ACHN (cell line): ENCODE measurements at places on chromosomes 1 and 21.

DNA sequence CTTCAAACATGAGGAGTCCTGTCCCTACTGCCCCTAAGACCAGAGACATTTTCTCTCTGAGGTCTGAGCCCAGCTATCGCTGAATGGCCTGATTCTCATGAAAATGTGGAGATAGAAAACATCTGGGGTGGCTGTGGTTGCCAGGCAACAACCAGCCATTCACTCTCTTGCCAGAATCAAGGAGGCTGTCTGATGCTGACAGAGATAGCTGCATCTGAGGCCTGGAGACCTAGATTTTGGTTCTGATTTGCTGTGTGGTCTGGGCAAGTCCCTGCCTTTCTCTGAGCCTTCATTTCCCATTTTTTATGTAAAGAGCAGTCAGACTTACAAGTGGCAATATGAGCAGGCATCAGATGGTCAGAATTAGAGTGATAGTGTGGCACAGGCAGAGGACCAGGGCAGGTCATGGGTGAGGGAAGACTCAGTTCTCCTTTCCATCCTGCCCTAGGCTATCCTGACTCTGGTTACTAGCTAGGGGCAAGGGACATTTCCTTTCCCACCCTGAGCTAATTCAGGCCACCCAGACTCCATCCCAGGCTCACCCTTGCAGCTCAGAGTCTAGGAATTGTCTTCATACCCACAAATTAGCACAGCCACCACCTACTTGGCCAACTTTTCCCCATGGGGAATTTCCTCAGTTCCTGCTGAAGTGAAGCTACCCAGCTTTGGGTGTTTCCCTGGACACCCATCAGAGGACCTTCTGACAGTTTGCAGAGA lies 20.0 kb upstream of the RNF19B start:
- no peak for DNase-seq

DNA sequence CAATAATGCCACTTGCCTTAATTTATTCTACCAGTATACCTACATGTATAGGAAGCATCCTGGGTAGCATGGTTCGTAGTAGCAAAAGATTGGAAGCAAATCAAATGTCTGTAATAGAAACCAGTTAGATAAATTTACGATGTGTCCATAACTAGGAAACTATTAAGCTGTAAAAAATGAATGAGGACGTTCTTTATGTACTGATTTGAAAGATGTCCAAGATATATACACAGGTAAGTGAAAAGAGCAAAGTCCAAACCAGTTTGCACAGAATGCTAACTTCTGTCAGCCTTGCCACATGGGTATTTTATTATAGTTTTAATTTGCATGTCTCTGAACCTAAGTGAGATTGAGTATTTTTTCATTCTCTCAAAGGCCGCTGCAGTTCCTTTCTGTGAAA lies 251.8 kb upstream of the IRF2BP2 start:
- DNase-seq: no peak

DNA sequence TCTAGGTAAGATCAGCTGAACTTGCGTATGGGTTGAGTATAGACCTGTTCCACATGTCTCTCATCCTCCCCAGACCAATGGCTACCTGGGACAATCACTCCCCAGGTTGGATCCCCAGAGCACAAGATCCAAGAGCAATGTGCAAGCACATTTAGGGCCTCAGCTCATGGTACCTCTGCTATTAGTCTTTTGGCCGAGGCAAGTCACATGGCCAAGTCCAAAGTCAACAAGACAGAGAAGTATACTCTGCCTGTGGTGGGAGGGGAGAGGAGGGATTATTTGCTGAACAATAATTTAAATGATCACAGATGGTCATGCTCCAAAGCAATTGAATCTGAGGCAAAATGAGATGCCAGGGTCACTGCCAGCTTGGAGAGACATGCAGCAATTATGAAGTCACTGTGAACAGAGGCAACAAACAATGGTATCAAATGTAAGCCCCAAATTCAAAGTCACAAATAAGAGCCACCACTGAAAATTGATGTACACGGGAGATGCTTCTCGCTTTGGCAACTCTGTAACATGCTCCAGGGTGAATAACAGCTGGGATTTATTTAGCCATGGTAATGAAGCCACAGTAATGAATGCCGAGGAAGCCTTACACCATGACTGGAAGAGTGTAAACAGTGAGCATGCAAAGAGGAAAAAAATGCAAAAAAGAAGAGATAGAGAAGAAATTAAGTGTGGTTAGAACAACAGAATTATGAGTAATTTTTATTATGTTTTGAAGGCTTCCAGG lies 149.1 kb downstream of the ZNF281 start:
- DNase-seq: no peak

GRCh38 chr1:209379280-209379679 lies 204.2 kb upstream of the CAMK1G start:
- DNase-seq: no peak

GRCh38 chr1:238336531-238336930 lies 445.8 kb upstream of the ZP4 start:
- no peak for DNase-seq

DNA sequence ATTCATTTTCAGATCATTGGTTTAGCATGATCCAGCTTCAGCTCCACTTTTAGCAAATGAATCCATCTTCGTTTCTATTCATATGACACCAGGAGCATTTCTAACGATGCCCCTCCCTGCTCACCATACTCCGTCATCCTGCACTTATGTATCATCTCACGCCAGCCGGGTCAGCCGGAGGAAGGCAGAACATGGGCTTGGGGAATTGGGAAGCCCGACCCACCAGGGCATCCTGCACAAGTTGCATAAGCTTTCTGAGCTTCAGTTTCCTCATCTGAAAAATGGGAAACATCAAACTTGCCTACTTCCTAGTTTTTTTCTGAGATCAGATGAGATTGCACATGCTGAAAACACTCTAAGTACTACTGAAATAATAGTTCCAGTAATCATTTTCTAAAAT lies 194.7 kb downstream of the AK5 start:
- DNase-seq: no peak
